ENCODE measurements at places on chromosomes 13 and 19. TPM values are rescaled to one million over a fixed set of nuclear protein-coding genes. Genes with fewer than 3 reads are reported as not detected.
A peak's percentile ranks its signal among the peaks of the same experiment; 100 is the strongest.

CGB2 gene
- polyA plus RNA-seq, result not detected

FLT1 gene
- polyA plus RNA-seq, result 17.2 TPM

CASP14 gene
- polyA plus RNA-seq, result not detected

SELENOV gene
- polyA plus RNA-seq, result not detected

TMEM150B gene
- polyA plus RNA-seq, result 5.4 TPM

ZNF729 gene
- not detected for polyA plus RNA-seq

ERF gene
- 31.1 TPM for polyA plus RNA-seq

ZNF570 gene
- 2.4 TPM for polyA plus RNA-seq

ZNF440 gene
- 3.0 TPM for polyA plus RNA-seq

DNA sequence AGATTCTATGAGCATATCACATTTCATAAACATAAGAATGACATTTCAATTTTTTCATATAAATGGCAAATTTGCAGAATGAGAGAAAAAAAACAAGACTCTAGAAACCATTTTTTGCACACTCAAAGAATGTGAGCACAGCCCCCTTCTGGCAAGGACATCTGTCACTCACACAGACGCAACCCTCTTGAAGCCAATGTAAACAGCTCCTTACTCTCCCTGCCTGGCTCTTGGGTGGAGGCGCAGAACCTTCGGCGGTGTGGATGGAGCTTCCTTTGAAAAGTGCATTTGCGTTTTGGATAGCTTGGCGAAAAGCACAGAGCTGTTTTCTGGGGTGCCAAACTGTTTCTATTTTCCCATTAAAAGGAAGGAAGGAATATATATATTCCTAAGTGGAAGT is 367.6 kb upstream of the TSHZ3 start:
- DNase-seq, result no peak

- peak; percentile 61 for DNase-seq
Observed at GRCh38 chr19:58395220-58395978, at the start of gene RNF225. Gene RNF225, plus strand, starts transcription at chr19:58395656. Its CDS starts 434 bp downstream, at chr19:58396090.

DNA sequence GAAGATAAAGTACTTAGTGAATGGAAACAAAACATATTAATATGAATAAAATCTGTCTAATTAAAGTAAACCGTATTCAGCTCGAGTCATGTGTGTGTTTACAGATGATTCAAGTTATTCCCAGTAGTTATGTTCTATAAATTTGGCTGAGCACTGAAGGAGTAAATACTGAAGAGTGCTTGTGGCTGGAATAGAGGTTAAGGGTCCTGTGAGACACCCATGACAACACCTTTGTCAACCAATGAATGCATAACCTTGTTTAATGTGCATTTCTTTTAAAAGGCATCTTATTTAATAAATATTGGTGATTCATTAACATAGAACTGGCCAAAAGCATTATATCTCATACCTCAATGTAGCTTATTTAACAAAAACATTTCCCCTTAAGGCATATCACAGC is 577.8 kb upstream of the SLITRK5 start:
- no peak for DNase-seq

DNA sequence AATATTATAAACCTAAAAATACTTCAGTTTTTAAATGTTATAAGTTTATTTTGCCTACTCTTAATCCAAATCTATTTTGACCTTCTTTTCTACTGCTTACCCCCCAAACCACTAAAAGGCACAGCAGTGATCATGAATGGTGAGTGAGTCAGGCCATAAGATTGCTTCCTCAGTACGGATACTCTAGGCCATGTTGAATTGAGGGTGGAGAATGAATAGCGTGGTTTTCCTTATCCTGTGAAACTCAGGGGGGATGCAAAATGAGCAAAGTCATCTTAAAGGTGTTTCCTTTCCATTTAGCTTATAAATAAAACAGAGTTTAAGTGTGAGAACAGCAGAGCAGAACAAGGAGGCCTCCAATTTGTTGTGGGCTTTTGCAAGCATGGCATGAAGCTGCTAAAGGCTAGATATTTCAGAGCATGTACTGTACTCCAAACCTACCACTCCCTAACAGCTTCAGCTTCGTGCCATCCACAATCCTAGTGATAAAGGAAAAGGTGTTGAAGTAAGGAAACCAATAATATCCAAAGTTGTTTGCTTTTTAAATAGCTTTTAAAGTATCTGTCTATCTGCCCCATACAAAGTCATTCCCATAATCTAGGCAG is 25.0 kb downstream of the SERPINE3 start:
- no peak for DNase-seq

DNA sequence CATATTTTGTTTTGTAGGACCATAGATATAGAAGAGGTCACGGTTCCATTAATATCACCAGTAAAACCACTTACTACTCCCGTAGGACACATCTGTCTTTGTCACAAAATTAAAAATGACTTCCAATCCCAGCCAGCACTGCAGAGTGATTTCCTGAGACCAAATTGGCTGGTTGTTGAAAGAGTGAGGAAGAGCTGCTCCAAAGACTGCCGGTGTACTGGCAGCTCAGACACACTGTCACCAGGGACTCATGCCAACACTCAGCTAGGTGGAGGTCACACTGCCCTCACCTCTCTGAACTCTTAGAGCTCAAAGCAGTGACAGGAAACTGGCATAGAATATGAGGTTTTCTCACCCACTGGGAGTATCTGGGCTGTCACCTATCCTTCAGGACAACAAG is 52.1 kb downstream of the FLT1 start:
- peak; percentile 51 for DNase-seq

GRCh38 chr19:47002853-47003610 is 16.6 kb upstream of the NPAS1 start:
- DNase-seq, result no peak

DNA sequence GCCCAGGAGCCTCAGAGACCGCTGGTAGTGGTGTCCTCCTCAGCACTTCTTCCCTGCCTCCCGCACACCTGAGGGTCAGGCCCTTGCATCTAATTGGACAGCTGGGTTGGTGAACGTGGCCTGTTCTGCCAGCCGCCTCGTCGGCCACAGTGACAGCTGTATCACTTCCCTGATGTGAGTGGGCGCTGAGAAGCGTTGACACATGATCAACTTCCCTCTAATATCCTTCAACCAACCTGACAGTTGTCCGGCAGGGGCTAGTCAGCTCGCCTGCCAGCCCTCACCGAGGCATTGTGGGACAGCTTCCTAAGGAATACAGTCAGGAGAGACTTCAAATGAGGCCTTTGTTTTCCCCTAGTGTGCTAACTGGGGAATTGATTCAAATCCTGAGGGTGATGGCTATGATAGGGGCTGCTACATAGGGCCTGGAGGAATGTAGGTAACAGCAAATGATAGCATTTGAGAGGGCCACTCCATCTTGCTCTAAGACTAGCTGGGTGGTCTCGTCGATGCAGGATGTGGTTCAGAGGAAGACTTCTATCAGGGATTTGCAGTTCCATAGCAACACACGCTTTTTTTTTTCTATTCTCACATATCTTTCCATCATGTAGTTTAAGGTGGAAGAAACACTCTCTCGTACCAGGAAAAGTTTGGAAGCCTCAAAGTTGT is 230.8 kb downstream of the TSHZ3 start:
- DNase-seq, result no peak

DNA sequence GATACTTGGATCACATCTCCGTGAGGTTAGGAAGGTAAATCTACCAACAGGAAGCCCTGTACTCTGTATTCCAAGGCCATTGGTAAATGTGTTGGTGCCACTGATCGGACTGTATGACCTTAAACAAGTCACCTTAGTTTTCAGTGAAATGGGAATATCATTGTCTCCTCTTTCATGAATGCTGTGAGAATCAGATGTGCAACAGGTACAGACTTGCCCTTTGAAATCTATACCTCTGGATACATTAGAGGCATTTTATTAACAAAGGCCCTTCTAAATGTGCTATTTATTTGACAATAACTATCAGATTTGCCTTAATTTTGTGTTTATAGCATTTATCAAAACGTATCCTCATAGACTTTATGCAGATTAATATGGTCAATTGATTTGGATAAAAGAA is 11.0 kb downstream of the NHLRC3 start:
- no peak for DNase-seq

DNA sequence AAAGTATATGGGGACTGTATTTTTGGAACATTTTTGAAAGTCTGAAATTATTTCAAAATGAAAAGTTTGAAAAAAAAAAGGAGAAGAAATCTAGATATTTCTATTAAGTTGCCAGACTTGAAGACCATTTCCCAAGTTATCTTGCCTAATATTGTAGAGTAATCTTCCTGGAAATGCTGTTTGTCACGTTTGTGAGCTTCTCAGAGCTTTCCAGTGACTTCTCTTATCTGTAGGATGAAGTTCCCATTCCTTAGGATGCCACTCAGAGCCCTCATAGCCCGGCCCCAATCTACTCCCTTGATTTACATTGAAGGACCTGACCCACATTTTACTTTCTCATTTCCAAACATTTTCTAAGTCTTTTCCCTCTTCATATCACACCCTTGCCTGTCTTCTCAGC is 23.6 kb downstream of the CEACAM8 start:
- no peak for DNase-seq

- DNase-seq, result no peak
Observed at GRCh38 chr13:98295371-98295770, 118.3 kb upstream of the RNF113B start.

DNA sequence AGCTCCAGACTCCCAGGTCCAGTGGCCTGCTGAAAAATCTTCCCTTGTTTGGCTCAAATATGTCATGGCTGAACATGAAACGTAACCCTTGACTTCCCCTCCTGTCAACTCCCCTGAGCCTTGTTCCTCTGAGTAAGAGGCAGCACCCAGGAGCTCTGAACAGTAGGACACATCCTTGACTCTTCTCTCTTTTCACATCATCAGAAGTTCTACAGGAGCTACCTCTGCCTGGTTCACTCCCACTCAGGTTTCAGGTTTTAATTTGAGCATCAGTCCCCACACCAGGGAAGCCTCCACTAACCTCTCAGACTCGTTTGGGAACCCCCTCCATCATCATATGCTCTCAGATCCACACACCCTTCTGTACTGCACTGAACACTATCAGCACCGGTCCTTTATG is 30.3 kb downstream of the ZNF823 start:
- no peak for DNase-seq

DNA sequence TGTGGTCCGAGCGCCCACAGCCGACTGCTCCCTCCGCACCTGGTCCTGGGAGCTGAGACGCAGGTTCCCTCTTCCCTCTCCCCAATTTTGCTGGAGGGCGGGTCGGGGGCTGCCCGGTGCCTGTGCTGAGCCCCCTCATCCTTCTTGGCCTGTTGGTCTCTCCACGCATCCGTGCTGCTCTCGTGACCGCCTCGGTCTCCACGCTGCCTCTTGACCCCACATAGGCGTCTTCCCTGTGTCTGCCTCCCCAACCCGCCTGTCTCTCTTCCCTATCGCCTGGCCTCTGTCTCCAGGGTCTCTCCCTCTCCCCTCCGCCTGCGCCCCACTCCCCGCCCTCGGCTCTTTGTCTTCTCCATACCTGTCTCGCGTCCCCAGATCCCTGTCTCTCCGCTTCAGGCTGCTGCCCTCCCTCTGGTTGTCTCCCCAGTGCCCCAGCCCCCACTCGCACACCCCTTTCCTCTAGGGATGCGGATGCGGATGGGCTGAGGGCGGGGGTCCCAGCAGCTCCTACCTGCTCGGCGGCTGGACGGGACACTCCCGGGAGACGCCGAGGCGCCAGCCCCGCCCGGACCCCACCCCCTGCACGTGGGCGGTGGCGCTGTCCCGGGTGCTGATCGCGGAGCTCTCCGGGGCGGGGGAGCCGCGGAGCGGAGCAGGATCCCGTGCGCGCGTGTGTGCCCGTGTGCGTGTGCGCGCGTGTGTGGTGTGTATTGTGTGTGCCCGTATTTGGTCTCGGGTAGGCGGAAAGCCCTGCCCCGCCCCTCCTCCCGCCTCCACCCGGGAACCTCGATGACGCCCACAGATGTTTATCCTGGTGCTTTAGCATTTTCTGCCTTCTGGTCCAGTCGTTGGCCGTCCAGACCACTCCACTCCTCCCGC is at the start of gene SYT5:
Gene SYT5 (minus strand): TSS at position 684 of the 879 bp plus-strand sequence. CDS start 1,248 bp downstream, outside the sequence.
- DNase-seq, result peak; percentile 68

GRCh38 chr13:25978961-25979360 is 72.9 kb downstream of the SHISA2 start:
- DNase-seq, result no peak

DNA sequence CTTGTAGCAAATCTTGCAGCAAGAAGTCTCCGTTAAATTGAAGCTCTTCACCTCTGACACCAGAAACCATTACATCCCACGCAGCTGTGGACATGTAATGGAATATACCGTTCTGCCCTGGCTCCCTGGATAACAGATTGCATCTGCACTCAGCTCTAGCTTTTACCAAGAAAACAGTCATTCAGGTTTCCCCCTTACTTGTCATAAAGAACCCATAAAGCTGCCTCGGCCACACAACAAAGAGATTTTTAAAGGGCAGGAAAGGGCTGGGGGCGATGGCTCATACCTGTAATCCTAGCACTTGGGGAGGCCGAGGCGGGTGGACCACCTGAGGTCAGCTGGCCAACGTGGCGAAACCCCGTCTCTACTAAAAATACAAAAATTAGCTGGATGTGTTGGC is 127.6 kb upstream of the RFC3 start:
- peak; percentile 82 for DNase-seq

DNA sequence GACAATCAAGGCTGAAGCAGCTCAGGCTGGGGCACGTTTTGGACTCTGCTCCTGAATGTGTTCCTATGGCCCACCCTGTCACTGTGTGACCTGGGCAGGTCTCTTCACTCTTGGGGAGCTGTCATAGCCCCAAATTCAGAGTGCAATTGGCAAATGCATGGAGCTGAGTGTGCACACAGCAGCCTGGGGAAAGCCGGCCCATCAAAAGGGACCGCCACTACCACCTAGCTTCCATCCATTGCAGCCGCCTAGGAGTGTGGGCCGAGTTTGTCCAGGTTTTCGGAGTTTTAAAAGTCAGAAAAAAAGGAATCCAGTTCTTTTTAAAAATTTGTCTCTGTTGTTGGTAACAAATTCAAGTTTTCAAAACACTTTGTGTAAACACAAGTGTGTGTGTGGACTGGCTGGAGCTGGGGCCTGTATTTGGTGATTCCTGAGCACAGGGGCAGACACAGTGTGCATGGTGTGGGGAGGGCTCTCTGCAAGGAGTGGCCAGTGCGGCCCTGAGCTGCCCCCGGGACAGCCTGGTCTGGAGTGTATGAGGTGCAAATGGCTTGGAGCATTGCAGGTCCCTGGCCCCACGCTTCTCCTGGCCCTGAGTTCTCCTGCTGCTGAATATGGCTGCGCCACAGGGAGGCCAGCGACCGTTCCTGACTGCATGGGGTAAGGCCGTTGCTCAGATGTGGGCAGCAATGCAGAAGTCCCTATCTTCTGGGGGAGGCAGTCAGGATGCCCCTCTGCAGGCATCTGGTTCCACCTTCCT is 13.2 kb upstream of the ZNF536 start:
- DNase-seq, result no peak

GRCh38 chr13:31996601-31997000 is 35.0 kb upstream of the FRY start:
- DNase-seq, result peak; percentile 33

- DNase-seq, result no peak
Observed at GRCh38 chr19:1206150-1206863, 729 bp downstream of the STK11 start.

All from kidney (tissue), 22 donors.